Stimulated activated CD4-positive, alpha-beta T cell treated with anti-CD3 and anti-CD28 coated beads, TNF-alpha, amount 100 ng/mL, for 24 hours (primary cell): ENCODE measurements at places on chromosomes 4 and X.

GRCh38 chr4:138925495-138925894 is 90.1 kb upstream of the NOCT start:
- DNase-seq, result no peak

DNA sequence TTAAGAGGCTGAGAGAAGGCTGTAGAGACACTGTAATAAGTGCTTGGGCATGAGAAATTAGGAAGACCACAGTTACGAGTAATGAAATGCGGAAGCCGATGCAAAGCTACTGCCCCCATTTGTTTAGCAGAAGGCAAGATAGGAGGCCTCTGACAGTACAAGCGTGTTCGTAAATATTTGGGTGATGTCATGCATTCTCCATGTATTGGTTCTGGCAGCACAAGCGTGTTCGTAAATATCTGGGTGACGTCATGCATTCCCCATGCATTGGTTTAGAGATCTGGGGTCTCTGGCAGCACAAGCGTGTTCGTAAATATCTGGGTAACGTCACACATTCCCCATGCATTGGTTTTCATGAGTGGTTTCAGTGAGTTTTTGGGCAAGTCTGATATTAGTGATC is 661.5 kb upstream of the FRG1 start:
- no peak for DNase-seq

DNA sequence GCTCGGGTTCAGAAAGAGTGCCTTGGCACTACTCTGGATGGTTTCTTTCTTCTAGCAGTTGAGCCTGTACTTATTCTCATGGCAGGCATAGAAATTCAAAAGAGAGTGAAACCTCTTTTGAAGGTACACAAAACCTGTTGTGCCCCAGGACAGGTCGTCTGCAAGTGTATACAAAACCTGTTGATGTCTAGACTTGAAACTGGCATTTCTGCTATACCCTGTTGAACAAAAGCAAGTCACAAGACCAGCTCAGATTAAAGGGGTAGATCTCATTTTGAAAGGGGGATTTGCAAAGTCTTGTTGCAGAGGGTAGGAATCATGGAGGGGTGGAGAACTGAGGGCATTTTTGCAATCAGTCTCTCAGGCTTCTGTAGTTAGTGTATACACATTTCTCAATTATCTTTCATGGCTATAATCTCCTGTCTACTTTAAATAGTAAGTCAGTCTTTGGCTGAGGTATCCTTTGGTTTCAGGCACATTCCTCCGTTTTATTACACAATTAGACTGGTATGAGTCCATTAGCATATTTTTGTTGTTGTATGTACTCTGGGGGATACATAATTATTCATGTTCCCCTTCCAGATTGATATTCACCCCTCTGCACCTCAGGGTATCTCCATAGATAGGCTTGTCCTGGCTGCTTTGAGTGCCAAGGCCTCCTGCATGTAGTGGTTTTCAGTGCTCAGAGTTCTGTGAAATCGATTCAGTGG is 251.4 kb downstream of the DTHD1 start:
- DNase-seq, result no peak

GRCh38 chr4:121989715-121990114 is 37.9 kb upstream of the TRPC3 start:
- DNase-seq, result no peak

- DNase-seq, result no peak
These were observed 956 bp downstream of the TMEM154 start for GRCh38 chr4:152678841-152679240.

GRCh38 chrX:21745756-21746155 is 12.2 kb downstream of the SMPX start:
- peak; percentile 17 for DNase-seq

GRCh38 chrX:134810211-134810610 is 151.9 kb upstream of the PLAC1 start:
- no peak for DNase-seq

- DNase-seq, result no peak
These were observed 64.2 kb downstream of the GEMIN8 start for GRCh38 chrX:13965531-13965930.

GRCh38 chr4:71293705-71294104 is 45.1 kb upstream of the SLC4A4 start:
- DNase-seq, result no peak

DNA sequence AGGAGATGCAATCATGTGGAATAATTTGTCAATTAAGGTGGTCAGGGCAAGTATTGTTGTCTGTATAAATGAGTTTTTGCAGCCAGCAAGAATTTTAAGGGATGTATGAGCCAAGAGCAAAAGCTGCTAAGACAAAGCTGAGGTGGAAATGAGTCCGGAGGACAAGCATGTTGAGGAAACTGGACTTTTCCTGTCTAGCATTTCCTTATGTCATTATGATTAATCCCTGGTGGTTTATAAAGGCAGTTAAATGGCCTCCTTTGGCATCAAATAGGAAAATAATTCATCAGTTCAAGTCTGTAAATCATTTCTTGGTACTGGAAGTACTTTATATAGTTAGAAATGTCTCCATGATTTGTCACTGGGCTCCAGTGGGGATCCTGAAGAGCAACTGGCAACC is 61.6 kb upstream of the TEX13A start:
- no peak for DNase-seq

GRCh38 chr4:77958897-77959296 is 96.3 kb downstream of the MRPL1 start:
- no peak for DNase-seq

DNA sequence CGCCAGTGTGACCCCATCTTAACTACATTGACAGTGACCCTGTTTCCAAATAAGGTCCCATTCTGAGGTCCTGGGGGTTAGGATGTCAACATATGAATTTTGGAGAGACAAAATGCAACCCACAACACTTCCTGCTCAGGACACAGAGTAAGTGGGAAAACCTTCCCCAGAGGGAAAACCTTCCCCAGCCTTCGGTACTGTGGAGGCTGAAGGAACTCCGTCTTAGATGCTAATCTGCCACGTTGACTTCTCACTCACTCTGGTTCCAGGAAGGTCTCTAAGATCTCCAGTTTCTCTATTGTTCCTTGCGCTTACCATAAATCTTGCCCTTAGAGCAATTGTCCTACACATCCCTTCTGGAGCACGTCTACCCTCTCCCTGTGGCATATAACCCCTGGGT is 29.7 kb upstream of the HMX1 start:
- no peak for DNase-seq

DNA sequence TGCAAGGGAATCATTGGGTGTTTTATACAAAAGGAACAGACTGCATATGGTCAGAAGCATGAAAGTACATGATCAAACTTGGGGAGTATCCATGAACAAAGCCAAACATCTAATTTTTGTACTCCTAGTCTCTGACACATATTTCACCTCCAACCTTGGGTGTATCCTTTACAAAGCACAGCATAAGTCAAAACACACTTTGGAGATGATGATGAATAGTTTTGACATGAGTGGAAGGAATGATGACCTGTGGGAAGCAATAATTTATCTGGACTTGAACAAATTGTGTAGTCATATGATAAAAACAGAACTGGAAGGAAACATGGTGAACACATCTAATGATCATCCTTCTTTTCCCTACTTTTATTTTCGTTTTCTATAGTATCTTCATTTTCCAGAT is 108.7 kb upstream of the PLS3 start:
- DNase-seq, result no peak

DNA sequence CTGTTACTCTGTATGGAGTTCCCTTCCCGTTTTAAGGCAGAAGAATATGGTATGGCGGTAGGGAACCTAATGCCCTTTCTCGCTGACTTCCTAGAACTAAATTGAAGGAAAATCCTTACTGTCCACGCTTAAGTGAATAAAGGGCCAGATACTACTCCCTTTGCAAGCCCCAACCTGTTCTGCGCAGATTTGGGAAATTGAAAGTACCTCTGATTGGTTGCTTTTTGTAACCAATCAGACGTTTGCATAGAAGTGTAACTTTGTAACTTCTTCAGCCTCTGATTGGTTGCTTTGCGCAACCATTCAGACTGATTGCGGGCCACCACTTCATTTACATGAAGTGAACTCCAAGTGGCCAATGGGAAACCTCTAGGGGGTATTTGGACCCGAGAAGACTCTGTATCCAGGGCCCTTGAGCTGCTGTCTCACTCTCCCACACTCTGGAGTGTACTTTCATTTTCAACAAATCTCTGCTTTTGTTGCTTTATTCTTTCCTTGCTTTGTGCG is 1.2 kb upstream of the TMEM33 start:
- DNase-seq, result no peak

DNA sequence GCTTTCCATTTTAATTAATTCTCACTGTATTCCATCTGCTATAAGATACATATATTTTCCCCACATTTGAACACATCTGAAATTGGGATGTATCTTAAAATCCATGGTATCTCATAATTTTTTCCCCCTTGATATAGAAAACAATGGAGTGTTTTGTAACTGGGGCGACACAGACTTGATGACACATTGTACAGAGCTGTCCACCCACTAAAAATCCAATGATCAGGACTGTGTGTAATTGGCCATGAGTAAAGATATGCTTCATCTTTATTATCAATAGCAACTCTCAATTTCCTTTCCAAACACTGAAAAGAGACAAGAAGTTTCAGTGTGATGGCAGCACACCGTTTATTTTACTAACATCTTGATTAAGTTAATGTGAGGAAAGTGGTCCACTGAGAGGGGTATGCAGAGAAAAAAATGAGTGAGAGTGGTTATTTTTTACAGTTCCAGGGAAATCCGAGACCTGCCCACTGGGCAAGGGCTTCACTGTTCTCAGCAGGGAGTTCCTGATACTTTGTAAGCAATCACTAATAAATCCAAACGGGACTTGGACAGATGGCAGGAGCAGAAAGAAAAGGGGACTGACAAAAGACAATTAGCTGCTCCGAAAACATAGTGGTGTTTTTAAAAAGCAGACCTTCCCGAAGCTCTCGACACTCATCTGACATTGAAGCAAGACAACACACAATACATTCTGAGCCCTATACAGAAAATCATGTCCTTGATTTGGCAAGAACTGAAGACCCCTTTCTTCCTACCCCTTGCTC is 149.4 kb downstream of the TSPAN5 start:
- DNase-seq, result no peak

- no peak for DNase-seq
These were observed 6.4 kb upstream of the SMIM9 start for GRCh38 chrX:154840856-154841255.

DNA sequence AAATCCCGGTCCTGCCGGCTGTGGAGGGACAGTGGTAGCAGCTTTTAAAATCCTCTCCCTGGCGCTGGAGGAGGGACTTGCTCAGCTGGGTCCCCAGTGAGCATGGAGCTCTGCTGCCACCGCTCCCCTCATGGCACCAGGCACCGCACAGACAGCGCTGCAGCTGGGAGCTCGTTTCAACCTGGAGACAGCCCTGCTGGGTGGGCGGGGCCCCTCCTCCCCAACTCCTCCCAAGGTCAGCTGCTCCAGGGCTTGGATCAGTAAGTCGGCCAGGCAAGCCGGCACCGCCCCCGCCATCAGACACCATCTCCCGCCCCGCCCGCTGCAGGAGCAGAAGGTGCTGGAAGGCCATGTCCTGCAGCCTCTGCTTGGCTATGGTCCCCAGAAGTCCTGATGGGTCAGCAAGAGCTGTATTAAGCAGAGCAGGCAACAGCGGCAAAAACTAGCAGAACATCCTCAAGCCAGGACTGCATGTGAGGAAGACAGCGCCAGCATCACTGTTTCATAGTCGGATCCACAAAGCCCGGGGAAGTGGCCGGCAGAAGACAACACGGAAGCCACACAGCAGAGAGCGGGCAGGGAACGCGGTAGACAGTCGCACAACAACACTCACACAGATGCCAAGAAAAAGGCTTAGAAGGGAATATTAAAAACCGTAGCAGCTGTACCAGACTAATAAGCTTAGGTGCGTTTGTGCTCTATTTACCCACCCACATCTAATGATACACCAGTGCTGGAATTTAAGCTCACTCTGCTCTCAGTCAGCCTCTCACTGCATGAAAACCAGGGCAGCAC is 16.2 kb downstream of the ZFYVE28 start:
- no peak for DNase-seq

DNA sequence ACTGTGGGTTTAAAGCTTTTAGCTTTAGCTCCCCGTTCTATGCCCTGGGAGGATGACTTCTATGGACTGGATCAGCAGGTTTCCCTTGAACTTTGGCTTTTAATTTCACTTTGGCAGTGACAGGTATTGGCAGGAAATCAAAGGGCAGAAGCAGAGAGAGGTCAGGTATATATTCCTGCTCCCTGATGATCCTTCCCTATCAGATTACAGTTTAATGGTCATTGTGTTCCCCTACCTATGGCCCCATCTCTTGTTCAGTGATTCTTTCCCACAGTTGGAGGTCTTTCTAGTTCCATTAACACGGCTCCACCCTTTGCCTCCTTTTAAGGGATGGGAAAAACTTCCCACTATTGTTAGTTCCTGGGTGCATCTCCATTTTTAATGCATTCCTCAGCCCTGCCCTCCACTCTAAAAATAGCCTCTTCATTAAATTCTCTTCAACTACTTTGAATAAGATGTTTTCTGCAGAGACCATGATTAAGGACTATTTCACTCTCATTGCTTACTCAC is 107.8 kb upstream of the TMEM47 start:
- no peak for DNase-seq

- no peak for DNase-seq
These were observed 973.1 kb upstream of the GRID2 start for GRCh38 chr4:91330555-91331137.

DNA sequence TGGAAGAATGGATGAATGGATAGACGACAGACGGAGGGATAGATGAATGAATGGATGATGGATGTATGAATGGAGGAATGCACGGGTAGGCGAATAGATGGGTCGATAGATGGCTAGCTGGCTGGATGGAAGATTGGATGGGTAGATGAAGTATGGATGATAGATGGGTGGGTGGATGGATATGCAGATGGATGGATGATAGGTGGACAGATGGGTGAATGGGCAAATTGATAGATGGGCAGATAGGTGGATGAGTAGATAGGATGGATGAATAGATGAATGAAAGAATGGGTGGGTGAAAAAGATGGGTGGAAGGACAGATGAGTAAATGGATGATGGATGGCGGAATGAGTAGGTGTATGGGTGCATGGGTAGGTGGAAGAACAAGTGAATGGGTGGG is 57.3 kb downstream of the EVC2 start:
- no peak for DNase-seq

GRCh38 chr4:140049849-140050637 is 103.9 kb downstream of the MAML3 start:
- DNase-seq, result no peak

DNA sequence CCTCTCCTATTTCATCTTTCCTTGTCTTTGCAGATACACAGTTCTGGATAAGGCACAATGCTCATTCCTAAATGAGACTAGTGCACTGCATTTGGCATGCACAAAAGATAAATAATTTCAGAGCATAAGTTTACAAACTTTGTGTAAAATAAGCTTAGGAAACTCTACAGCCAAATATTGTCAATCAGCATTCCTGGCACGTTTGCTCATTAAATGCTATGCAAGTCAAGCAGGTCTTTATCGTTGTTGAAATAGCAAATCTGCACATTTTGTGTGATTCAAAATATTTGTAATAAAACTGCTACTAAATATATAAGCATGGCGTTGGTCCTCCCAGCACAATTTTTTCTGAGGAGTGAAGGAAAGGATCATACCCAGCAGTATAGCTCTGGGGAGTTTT is 322.1 kb upstream of the NOCT start:
- DNase-seq, result no peak

GRCh38 chr4:71221510-71222466 is 117.0 kb upstream of the SLC4A4 start:
- no peak for DNase-seq

GRCh38 chr4:74692972-74693371 is 101.4 kb downstream of the BTC start:
- DNase-seq, result no peak
